Hematopoietic multipotent progenitor cell treated with erythropoietin and hydrocortisone succinate and interleukin-3 and kit ligand, for 4 days (in vitro differentiated cells): ENCODE measurements at places on chromosomes 16 and 17.

- DNase-seq: no peak
Measured at GRCh38 chr16:79887541-79888540, 287.3 kb upstream of the MAF start.

- DNase-seq: peak; percentile 84
Measured at GRCh38 chr16:1379304-1380076, 27.8 kb downstream of the GNPTG start.

DNA sequence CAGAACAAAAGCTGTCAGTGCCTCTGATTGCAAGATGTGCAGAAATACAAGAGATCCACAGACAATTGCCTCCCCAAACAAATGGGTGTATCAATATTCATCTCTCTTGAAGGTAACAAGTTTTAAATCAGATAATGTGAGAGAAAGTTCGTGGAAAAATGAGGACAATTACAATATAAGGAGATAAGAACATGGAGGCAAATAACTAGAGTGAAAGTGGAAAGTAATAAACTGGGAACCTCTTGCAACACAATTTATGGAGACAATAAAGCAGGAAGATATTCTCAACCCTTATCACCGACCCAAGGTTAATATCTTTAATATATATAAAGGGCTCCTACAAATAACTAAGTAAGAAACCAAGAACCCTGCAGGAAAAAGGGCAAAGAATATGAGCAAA lies 14.2 kb upstream of the KRT19 start:
- DNase-seq: no peak

DNA sequence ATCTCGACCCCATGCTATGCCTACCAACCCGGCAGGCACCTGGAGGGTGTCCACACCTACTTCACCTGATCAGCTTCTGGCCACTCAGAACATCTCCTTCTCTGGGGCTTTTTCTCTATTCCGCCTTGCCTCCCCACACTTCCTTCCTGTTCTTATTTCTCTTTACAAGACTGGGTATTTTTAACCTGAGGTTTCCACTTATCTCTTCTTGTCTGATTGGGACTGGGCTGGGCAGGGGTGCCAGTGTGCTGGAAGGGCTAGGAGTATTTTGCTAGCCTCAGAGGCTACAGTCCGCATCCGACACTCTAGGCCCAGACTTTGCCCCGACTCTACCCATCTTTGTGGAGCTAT lies 26.2 kb upstream of the ZNF652 start:
- DNase-seq: peak; percentile 75

- DNase-seq: peak; percentile 56
Measured at GRCh38 chr16:81522108-81522701, 77.6 kb downstream of the CMIP start.

- peak; percentile 91 for DNase-seq
Measured at GRCh38 chr17:7403727-7403976, 245 bp downstream of the TMEM256 start.

DNA sequence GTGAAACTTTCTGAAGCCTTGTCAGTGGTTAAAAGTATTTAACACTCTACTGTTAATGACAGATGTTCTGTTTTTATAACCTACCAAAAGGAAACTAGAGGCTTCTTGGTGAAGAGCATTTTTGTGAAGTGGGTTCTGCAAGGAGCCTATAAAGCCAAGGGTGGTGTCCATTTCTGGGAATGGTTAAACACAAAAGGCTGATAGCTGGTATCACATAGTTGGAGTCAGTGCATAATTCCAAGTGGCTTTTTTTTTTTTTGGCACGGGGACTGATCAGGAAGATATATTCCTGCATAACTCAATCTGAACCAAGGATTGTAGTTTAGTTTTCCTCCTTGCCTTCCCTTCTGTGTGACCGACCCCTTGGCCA lies 27.6 kb upstream of the KPNB1 start:
- no peak for DNase-seq

DNA sequence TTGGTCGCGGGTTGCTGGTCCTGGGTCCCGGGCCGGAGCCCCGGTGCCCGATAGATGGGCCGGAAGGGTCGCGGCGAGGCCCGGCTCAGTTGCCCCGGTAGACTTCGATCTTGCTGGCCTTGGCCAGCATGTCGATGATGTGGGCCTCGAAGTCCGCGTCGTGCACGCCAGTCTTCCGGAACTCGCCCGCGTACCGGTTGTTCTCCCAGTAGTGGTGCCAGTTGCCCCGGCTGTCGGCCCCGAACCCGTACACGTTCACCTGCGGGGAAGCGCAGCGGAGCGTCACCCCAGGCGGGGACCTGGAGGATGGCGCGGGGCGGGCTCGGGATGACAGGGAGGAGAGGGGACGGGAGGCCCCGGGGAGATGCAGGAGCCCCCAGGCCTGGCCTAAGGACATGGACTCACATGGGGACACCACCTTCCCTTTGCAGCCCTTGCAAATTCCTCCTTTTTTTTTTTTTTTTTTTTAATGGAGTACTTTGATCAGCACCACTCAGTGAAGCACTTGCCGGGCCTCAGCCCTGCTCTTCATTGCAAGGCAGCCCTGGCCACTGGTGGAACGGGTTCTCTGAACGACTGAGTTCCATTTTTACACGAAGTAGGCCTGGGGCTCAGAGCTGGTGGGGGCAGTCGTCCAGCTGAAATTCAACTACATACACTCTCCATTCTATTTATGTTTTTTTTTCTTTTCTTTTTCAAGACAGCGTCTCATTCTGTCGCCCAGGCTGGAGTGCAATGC lies 35.1 kb downstream of the DDX19A start:
- no peak for DNase-seq

DNA sequence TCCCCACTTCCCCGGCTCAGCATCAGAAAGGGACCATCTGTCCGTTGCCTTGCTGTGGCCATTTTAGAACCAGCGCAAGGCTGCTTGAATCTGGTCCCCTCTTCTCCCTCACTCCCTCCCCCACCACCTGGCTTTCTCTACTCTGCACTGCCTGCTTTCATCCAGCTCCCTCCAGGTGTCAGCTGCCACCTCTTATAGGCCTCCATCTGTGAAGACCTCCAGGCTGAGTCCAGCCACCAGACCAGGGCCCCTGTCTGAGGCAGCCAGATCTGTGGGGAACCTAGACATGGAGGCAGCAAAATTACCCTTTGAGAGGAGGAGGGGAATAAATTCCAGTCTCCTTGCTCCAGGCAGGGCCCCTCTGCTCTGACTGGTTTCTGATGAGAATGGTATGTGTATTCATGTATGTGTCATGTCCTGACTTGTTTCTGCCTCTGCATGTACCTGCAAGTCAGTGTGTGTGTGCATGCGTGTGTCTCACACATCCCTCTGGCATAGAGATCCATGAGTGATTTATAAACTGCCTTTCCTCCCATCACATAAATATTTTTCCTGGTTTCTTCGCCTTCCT lies 21.1 kb downstream of the MINK1 start:
- no peak for DNase-seq

DNA sequence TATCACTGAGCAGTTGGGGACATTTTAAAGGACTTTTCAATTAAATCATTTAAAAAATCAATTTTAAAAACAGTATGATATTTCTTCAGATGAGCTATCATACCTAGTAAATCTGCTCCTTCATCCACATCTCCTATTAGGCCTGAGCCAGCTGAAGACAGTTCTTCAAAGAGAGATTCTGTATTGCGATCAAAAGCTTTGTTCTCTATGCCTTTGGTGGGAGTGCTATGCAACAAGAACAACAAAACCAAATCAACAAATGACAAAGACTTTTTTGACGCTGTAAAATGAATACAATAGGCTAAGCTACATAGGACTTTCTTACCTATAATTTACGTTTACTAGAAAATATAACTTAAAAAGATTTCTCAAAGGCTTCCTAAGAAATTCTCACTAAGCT lies 106.5 kb downstream of the SPAG9 start:
- DNase-seq: no peak

- peak; percentile 41 for DNase-seq
Measured at GRCh38 chr17:6455321-6455705, 11.1 kb downstream of the PIMREG start.

DNA sequence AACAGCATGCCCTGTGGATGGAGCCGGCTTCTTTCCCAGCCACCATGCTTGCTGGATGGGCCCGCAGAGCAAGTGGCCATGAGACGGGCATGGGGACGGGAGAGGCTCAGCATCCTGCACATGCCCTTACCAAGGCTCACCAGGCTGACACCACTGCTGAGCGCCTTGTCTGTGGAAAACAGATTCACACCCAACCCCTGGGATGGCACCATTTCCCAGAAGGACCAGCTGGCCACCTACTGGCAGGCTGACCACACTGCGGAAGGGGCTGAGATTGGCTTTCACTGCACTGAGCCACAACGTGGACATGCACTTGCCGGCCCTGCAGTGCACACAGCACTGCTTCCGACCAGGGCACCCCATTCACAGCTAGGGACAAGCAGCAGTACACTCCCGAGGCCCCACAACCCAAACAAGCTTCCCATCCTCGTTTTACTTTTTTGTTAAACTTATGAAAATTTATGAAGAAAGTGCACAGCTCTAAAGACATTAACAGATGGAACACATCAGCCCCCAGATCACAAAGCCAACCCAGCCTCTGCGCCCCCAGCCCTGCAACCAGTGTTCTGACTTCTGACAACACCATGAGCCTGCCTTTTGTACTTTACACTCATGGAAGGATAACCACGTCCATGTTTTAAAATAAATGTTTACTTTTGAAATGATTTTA lies 13.9 kb upstream of the KRTAP17-1 start:
- peak; percentile 68 for DNase-seq

- peak; percentile 31 for DNase-seq
Measured at GRCh38 chr16:85948138-85948509, 49.2 kb downstream of the IRF8 start.

DNA sequence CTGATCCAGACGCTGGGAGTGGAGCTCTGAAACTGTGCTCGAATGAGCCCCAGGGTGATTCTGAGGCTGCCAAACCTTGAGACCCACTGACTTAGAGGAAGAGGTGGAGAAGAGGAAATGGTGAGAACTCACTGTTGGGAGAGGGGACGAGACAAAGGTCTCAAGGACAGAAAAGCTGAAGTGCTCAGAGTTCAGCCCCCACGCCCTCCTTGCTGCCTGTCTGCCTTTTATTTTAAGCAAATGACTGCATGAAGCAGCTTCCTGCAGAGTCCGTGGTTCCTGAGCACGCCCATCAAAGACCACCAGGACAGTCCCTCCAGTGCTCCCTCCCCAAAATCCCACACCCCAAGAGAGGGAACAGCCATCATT lies 20.4 kb downstream of the COTL1 start:
- peak; percentile 53 for DNase-seq

DNA sequence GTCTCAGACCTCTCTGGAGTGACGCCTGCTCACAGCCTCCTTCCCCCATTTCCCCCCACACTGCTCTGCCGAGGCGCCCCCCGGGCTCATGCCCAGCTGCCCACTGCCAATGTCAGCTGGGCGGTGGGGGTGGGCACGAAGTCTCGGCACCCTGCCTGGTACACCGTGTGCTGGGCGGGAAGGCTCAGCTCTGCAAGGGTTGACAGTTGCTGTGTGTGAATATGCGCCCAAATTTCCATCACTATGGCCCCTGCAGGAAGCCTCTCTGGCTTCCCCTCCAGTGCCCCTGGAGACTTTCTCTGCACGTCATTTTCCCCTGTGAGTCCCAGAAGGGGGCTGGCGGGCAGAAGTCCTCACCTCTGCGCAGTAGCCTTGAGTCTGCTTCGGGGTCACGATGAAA lies 11.6 kb upstream of the CAMKK1 start:
- DNase-seq: no peak

DNA sequence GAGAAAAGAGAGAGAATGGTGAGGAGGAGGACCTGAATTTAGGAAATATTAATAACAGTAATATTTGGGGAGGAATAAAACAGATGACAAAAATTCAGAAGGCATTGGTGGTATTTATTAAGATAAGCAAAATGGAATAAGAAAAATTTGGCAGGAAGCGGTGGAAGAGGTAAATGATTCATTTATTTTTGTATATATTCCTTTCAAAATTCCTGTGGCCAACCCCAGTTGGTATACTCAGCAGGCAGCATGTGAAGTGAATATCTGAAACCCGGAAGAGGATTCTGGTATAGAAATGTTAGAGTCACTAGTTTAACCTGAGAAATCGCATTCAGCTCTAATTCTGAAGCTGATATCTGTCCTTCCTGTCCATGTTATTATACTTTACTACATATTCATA lies 792.0 kb downstream of the KCNJ2 start:
- DNase-seq: no peak

DNA sequence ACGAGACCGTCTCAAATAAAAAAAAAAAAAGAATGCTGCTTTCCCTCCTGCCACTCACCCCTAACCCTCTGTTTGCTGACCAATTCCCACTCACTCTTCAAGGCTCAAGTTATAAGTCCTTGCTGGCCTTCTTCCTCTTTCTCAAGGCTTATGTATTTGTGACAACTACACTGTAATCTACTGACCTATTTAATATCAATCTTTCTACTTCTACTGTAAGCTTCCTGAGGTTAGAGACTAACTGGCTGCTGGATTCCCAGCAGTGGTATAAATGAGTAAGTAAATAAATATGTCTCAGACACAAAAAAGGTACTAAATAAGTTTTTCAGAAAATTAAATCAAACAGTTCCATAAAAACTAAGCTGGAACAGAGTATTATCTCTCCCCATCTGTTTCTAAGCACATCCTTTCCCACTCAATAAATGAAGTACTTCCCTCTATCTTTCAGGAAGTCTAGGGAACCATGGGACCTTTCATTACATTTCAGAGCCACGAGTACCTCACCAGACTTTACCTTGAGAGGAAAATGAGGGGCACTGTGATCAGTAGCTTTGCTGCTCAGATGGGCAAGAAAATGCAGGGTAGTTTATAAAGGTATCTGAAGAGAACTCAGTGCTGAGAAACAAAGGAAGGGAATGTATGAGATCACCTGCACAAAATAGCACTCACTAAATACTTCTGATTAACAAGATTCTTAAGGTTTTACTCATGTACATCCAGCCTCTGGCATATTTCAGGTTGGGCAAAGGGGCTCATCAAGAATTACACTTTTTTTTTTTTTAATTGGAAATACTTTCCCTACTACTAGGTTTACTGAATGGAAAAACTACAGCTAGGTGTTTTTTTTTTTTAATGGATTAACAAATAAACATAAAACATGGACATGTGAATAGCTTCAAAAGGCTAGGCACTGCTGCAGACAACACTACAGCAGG lies 10.8 kb downstream of the SSH2 start:
- peak; percentile 39 for DNase-seq
